ENCODE measurements at places on chromosomes 11 and 22.

DNA sequence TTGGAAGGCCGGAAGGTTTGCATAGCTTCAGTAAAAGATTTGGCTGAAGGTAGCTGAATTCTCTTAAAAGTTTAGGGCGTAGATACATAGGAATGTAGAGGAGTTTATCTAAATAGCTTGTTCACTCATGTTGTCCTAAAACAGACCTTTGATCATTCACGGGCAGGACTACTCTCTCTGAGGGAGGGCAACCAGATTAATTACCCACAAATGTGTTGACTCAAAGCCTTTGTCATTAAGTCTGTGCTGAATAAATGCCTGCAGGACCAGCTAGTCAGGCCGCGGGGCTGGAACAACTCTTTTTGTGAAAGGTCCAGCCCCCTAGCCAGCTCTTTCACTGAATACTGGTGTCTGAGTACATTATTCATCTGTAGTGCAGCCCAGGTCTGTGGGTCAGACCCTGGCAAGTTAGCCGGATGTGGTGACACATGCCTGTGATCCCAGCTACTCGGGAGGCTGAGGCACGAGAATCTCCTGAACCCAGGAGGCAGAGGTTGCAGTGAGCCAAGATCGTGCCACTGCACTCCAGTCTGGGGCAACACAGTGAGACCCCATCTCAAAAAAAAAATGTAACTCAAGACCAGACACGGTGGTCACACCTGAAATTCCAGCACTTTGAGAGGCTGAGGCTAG, 2.8 kb upstream of the FADD start:
- no peak for DNase-seq

GRCh38 chr11:123176785-123177184, 18.3 kb downstream of the CLMP start:
- no peak for DNase-seq

DNA sequence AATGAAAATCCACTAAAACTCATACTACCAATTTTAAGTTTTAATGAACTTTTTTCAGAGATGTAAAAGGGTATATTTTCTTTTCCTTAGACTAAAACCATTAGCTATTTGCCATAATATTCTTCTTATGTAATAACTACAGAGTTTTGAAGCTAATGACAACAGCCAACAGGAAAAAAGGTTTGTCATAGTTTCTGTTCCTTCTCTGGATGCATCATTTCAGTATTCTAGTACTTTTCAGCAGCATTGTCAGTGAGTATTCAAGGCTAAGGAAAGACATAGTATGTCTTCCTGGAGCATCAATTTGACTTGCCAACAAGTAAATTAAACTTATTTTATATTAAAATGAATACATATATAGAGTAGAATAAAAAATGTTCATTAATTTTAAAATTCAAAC, 166.0 kb downstream of the METTL15 start:
- DNase-seq = no peak

GRCh38 chr11:132056689-132057088, 686.3 kb downstream of the NTM start:
- no peak for DNase-seq

DNA sequence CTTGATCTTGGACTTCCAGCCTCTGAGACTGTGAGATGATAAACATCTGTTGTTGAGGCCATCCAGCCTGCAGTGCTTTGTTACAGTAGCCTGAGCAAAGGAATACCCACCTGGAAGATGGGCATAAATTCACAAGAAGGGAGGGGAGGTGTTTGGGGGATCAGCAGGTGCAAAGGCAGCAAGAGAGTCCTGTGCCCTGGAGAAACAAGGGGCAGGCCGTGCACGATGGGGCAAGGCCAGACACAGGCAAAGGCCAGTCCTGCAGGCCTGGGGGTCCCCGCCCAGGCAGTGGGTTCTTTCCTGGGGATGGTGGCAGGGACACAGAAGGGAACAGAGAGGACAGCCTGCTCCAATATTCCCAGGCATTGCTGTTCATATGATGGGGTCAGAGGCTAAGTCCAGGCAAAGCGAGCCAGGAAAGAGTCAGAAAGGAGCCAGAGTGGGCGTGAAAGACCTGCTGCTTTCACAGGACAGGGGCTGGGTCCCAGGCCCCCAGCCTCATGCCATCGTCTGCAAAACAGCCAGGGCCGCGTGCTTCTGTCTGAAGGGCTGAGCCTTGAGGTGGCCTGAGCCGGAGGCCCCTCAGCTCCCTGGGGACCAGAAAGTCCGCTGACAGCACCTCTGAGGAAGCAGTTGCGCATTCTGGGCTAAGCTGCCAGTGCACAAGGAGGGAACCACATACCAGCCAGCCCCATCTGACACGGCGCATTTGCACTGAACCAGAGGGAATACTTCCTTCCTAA, 48.8 kb downstream of the MYEOV start:
- DNase-seq = no peak

DNA sequence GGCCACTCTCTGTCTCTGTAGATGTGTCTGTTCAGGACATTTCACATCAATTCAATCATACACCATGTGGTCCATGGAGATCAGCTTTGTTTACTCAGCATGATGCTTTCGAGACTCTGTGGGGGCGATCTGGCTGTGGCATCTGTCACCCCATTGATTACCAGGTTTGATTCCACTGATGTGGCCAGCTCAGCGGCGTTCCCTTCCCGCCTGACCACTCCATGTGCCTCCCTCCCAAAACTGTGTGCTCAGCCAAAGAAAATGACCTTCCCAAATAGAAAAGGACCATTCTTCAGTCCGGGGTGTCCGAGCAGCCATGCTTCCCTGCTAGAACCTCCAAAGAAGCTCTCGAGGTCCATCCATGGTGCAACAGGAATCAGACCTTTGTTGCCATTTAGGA, 89.1 kb downstream of the BRD1 start:
- no peak for DNase-seq

DNA sequence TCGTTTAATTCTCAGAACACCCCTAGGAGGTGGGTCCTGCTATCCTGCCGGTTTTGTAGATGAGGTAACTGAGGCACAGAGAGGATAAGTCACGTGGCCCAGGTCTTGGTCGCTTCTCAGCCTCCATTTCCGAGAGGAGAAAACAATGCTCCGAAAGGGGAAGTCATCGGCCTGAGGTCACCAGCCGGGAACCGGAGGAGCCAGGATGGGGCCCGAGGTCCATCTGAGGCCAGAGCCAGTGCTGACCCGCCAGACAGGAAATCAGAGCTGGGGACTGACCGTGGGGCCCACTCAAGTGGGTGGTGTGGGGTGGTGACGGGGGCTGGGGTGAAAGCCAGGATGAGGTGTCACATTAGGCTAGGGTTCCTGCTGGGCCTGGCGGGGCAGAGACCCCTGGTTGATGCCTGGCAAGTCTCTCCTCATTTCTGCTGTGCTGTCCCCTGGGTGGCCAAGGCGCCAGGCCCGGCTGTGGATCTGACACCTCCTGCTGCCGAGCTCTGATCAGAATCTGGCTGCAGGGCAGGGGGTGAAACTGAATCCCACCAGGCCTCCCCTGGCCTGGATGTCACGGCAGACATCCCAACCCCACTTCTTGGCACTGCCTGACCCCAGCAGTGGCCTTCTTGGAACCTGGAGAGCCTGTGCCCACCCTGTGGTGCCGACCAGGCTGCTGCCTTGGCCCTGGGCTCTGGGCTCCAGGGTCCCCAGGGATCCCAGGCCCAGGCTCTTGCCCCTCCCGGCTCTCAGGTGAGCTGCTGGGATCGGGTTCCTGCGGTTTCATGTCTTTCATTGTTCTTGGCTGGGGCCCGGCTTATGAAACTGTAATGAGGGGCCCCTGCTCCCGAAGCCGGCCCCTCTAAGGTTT, 12.0 kb downstream of the TRIOBP start:
- DNase-seq = no peak

DNA sequence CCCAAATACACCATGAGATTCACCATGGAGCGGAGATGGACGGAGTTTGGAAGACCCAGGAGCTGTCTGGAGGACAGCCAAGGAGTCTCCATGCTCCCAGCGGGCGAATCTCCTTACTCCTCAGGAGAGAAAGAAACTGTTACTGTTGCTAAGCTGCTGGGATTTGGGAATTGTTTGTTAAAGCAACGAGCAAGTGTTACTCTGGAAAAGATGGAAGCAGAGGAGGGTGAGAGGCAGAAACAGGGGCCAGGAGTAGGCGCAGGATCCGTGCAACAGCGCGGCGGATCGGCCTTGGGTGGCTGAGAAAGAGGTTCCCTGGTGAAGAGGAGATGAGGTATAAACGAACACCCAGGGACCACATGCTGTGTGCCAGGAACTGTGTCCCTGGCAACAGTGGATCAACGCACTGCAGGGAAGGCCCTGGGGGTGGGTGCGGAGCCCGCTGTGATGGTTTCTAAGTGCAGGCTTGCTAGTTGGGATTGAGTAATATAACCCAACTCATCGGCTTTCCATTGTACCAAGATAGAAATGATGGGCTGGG, 1436.4 kb downstream of the BRD1 start:
- no peak for DNase-seq

GRCh38 chr22:24189249-24190158, 8.2 kb downstream of the SUSD2 start:
- DNase-seq = no peak

- no peak for DNase-seq
Measured at GRCh38 chr11:108796551-108796950, 131.7 kb downstream of the DDX10 start.

GRCh38 chr11:14906578-14906977, 14.5 kb upstream of the CYP2R1 start:
- no peak for DNase-seq

- no peak for DNase-seq
Measured at GRCh38 chr11:76823481-76824028, 37.2 kb upstream of the ACER3 start.

DNA sequence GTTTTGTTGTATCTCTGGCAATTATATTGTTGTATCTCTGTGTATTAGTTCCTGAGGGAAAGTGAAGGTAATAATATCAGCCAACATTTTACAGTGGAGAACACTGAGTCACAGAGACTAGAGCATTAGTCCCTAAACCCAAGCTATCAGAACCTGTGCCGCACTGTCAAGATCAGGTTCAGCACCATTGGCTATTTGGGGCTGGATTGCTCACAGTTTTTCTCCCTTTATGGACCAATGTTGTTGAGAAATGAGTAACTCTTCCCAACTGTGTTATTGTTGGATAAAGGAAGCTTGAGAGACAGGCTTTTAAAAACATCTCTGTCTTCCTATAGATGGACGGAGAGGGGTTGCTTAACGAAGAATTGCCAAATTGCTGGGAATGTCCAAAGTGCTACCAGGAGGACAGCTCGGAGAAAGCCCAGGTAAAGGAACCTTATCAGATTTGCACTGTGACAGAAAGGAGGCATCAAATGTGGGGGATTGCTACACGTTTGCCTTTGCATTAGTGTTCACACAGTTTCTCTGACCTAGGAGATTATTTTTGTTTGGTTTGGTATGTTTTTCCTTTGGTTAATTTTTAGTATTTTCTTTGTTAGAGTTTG, 18.2 kb upstream of the GRK2 start:
- DNase-seq = no peak
